ENCODE measurements at places on chromosomes 11 and 22. TPM values are rescaled to one million over a fixed set of nuclear protein-coding genes. Genes with fewer than 3 reads are reported as not detected.

GRCh38 chr22:42955087-42955635, 59.8 kb downstream of the PACSIN2 start:
- no peak for DNase-seq

GRCh38 chr11:113593698-113594308, 112.3 kb downstream of the TMPRSS5 start:
- DNase-seq: no peak

DNA sequence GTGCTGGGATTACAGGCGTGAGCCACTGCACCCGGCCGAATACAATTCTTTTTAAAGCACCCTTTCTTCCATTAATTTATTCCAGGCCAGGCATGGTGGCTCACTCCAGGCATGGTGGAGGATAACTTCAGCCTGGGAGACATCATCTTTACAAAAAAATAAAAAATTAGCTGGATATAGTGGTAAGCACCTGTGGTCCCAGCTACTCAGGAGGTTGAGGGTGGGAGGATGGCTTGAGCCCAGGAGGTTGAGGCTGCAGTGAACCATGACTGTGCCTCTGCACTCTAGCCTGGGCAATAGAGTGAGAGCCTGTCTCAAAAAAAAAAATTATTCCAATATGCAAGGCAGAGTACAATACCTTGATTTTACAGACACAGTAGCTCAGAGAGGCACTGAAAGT, 11.4 kb downstream of the TAGLN start:
- no peak for DNase-seq

DNA sequence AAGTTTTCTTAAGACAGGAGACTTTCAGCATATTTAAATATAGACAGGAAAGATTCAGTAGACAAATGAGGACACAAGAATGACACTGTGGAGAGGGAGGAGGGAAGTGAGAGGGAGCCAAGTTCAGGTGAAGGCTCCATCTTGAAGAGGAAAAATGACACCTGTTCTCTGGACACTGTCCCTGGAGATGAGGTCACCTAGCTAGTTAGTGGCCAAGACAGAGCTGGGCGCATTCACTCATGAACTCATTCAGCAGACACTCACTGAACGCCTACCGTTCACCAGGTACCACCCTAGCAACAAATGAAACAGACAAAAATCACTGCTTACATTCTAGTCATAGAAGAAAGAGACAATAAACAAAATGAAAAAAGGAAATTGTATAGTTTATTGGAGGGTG, 103.3 kb upstream of the PARVA start:
- no peak for DNase-seq

DNA sequence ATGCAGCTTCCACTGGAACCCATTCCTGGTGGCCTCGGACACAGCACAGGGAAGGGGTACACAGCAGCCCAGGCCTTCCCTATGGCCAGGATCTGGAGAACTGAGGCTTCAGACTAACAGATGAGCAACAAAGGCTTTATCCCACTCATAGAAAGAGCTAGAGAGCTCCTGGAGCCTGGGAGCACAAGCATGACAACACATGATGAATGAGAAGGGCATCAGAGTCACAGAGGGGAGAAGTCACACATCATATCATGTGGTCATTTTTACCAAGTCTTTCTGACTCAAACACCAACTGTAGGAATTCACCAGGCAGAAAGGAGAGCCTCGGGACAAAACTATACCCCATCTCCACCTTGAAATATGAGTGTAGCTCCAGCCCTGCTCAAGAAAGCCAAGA, 43.2 kb downstream of the NRXN2 start:
- DNase-seq: no peak

DNA sequence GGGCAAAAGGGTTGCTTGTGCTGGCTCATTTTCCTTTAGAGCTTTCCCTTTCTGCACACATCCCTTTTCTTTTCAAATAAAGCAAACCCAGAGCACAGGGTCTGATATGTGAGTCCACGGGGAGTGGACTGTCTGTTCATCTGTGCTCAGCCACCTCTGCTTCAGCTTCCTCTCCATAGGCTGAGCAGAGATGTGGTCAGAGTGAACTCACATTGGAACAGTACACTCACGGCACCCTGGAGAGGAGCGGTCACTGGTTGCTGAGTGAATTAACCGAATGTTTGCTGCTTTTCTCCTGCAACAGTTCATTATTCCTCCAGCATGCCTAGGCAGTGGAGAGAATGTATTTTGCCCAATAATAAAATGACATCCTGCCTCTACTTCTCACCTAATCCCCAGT, 36.3 kb upstream of the CABP7 start:
- DNase-seq: no peak

GRCh38 chr11:134750619-134751018, 338.6 kb upstream of the B3GAT1 start:
- DNase-seq: no peak

DNA sequence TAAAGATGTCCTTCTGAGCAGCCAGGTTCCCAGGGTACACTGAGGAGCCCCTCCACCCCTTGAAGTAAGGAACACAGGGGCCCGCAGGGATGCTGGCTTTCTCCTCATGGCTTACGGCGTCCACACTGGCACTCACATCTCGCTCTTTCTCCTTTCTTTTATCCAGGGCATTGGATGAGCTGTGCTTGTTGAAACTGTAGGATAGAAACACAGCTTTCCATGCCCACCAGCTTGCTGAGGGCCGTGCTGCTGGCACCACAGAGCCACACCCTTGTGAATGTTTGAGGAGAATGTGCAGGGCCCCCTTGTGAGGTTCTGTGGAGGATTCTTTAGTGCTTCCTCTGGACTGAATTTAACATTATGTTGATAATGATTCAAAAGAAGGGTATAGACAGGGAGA, 51.7 kb upstream of the B3GAT1 start:
- DNase-seq: no peak

DNA sequence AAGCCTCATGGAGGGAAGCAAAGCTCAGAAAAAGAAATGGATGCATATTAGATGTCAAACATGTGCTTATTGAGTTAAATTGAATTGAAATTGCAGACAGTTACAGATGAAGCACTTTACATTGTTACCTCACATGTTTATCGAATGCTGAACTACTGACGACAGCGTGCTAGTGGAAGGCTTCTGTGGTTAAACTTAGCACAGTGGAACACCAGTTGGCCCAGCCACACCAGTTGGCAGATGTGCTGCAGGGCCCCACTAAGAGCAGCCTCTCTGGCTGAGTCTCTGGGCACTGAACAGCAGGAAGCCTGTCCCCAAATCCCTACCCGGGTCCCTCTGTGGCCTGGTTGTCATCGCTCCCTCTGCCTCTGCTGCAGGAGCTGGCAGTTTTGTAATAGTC, 242.1 kb downstream of the NTM start:
- no peak for DNase-seq

DNA sequence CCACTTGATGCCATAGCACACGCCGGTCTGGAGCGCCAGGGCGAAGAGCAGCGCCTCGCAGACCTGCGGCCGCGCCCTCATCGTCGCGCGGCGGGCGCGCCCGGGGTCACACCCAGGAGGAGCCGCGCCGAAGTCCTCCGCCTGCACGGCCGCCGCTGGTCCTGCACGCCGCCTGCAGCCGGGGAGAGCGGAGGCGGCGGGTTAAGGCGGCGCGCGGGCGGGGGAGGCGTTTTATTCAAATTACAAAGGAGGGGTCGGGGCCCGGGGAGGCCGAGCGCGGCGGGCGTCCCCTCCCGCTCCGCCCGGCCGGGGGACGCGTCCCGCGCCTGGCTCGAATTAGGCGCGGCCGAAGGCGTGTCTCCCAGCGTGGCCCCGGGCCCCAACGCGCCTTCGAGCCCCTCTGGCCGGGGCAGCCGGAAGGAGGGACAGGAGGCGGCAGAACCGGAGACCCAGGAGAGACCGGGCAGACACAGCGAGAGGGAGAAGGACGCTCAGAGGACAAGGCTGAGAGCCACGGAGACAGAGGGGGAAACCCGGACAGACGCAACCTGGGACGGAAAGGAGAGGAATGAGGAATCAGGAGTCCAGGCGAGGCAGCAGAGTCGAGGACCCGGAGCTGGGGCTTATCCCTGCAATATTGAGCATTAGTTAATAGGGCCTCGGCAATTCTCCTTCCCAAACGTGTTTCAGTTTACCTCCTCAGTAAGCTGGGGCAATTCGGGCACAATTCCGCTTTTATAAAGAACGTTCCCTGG, at the start of gene WNT11:
TSS of gene WNT11 (minus strand) at position 176 of the 755 bp plus-strand sequence. CDS start at position 81, 95 bp downstream.
- peak; percentile 29 for DNase-seq

DNA sequence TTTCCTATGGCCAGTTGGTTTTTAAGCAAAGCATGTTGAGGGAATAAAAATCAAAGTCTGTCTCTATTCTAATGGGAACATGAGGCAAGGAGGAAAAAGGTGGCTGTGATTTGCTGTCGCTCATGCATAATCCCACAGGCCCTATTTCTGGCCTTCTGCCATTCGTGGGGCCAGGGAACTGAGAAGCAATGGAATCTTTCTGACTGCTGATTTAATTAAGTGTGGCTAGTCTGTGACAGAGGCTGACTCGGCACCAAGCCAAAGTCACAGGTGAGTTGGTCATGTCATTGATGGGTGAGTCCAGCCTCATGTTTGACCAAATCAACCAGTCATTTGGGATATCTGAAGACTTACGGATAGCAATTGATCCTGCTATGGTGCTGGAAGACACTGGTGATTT, 429.3 kb upstream of the CADM1 start:
- DNase-seq: no peak

DNA sequence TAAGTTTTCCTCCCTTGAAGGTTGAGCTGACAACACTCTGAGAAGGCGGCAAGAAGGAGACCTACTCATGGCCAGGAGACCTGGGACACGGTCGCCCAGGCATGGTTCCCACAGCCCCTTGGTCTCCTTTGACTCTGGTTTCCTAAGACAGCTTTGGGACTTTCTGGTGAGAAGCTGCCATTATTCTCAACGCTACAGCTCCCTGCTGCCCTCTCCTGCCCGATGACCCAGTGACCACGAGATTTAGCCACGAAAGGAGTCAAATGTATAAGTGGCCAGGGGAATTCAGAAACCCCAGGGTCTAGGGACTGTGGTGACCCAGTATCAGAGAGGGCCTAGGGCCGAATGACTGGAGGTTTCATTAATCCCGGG, 699 bp upstream of the SDF2L1 start:
- DNase-seq: no peak

DNA sequence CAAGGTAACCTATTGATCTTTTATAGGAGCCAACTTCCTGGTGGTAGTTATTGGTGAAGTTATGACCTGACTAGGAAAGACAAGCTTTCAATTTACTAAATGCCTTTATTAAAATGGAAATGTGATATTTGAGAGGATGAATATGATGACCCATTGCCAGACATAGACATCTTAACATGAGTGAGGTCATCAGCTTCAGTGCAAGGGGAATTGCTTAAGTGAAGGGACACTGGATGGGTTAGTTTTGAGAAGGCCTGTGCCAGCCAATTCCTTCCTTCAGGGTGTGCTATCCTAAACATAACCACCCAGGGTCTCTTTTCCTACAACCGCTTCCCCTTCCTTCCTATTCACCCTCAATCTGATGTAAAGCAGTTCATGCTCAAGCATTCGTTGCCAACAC, 21.5 kb downstream of the NAV2 start:
- DNase-seq: no peak

GRCh38 chr11:78821371-78822306, 247.0 kb upstream of the NARS2 start:
- no peak for DNase-seq

GRCh38 chr22:46068181-46068592, 82.1 kb upstream of the PPARA start:
- DNase-seq: no peak

GRCh38 chr11:13108416-13108815, 99.3 kb downstream of the RASSF10 start:
- no peak for DNase-seq

DNA sequence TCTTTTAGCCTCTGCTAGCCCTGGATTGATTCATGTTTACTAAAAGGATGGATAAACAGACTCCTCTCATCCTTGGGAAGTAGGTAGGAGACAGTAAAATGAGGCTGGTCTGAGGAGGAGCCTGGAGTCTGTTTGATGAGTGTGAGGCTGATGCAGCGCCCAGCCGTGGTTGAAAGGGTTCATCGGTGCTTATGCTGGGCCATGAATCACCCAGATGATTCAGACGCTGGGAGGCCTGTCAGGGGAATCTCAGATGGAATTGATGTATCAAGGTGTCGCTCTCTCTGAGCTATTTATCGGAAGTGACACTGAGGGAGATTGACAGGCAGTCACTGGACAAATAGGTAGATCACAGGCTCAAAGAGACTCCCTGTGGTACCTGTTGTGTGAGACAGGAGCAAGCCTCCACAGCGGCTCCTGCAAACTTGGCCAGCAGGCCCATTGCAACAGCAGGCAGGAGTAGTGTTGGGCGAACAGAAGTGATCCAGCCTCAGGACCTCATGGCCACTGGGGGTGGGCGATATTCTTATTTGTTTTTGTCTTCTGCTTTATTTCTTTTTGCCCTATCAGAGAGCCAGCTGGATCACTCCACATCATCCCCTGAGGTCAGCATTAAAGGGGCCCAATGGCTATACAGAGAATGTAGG, 109.9 kb upstream of the CADM1 start:
- no peak for DNase-seq

DNA sequence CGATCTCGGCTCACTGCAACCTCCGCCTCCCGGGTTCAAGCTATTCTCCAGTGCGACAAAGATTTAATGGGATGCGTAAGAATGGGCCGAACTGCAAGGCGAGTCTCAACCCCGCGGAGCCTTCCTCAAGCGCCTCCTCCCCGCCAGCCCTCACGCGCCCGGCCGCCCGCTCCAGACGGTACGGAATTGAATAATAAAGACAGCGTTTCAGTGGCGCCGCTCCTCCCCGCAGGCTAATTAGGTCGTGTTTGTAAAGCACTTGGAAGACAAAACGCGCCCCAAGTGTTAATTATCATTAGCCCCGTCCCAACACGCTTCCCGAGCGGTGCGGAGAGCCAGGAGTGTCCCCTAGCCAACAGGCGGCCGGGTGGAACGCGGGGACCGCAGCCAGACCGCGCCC, 192.0 kb downstream of the BUD13 start:
- DNase-seq: no peak

DNA sequence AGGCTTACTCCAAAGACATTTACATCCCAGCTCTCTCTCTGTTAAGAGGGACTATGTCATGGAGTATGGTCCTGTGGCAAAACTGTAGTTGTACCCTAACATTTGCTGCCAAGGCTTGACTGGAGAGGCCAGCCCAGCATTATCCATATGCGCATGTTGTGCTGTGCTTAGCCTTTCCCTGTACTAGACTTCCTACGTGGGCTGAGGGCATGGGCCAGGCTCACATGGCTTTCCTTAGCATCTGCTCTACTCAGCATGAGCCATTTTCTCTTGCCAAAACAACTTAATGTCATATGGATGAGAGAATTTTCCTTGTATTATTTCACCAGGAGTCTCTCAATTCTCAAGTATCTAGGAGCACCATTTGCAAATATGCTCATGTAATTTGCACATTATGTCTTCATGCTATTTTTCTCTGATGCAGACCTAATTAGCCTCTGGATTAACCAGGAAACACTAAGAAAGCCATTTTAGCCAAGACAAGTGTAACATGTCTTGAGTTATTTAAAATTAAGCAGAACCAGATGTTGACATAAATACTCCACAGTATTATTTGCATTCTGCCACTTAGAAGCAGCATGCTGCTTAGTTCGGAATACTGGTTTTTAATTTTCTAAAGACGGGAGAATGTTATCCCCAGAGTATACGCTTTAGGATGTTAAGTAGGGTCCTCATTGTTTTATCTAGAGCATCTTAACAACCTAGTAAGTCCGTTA, 71.7 kb upstream of the FAR1 start:
- DNase-seq: no peak

- DNase-seq: peak; percentile 47
Observed at GRCh38 chr11:93289782-93290463, 40.6 kb upstream of the DEUP1 start.

Gene FAT3
- polyA plus RNA-seq: 1.7 TPM

Gene MRGPRG
- polyA plus RNA-seq: not detected

Gene BTG4
- polyA plus RNA-seq: not detected

Gene GGTLC3
- polyA plus RNA-seq: 0.36 TPM

Gene KRTAP5-10
- not detected for polyA plus RNA-seq

Gene CFAP68
- polyA plus RNA-seq: 14.7 TPM

Measured in muscle of arm (tissue), 14 donors.